ENCODE measurements at places on chromosomes 1 and 21.

DNA sequence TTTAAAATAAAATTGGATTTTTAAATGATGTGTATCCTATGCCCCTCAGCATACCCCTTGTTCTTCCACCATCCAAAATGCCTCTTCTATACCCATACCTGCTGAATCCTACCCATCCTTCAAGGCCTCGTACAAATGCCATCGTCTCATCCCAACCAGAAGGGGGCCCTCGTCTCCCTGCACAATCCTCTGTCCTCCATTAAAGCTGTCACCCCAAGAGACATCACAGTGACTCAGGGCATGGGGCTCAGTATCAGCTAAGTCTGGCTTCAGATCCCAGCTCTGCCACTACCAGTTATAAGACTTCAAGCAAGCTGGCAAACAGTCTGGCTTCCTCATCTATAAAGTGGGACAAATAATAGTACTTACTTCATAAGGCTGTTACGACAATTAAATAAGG lies 23.8 kb downstream of the IGFN1 start:
- DNase-seq: no peak

- DNase-seq: peak; percentile 41
These were observed 10.6 kb downstream of the URB1 start for GRCh38 chr21:32382108-32382644.

- DNase-seq: peak; percentile 57
These were observed 59.0 kb downstream of the RUSC1 start for GRCh38 chr1:155379631-155380090.

DNA sequence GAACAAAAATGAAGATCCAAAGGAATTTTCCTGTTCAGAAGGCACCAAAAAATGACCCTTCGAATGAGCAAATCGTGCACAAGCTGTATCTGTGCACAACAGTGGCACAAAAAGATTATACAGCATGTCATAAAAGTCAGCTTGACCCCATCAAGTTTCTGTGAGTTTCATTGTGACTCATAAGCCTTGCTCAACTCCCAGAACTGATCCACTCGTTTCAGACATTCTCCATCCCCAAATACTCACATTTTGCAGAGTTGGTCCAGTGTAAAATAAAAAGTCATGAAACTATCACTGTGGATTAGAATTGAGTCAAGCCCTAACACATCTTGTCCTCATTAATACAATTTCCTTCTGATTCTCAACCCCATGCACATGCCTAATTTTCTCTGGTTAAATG lies 174.7 kb upstream of the PKN2 start:
- no peak for DNase-seq

DNA sequence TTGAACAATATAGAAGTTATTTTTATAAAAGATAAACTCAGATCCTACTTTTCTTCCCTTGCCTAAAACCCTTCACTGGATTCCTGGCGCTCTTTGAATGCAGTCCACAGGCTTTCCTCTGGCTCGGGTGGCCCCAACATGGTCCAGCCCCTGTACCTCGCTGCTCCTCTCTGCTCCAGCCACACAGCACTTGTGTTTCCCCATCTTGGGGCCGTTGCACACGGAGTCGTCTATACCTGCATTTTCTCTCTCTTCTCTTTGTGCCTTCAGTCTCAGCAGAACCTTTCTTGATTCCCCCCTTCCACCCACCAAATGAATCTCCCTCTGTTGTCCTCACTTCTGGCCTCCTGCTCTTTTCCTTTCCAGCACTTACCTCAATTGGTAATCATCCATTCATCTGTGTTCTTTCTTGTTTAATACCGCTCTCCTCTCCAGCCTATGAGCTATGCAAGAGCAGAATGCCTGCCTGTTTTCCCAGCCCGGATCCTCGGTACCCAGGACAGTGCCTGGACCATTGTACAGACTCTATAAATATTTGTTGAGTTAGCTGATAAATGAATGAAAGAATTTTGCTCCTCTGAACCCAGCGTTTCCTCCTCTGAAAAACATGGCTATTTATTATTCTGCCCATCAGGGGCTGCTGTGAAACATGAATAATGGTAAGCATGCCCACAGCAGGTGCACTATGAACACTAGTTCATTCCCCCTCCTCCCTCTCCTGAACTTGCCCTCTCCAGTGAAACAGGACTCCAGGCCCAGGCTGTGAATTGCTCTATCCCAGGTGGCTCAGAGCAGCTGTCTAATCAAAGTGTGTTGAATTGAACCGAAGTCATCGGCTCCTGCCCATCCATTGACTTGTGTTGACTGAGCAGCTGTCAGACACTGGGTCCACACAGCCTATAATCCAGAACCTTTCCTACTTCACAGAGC lies 266.9 kb downstream of the PTPRU start:
- no peak for DNase-seq

- no peak for DNase-seq
These were observed 143.3 kb downstream of the RPS6KC1 start for GRCh38 chr1:213194383-213194782.

GRCh38 chr1:59431566-59432294 lies 134.8 kb downstream of the FGGY start:
- DNase-seq: no peak

GRCh38 chr1:184356891-184357290 lies 29.9 kb upstream of the C1orf21 start:
- no peak for DNase-seq

DNA sequence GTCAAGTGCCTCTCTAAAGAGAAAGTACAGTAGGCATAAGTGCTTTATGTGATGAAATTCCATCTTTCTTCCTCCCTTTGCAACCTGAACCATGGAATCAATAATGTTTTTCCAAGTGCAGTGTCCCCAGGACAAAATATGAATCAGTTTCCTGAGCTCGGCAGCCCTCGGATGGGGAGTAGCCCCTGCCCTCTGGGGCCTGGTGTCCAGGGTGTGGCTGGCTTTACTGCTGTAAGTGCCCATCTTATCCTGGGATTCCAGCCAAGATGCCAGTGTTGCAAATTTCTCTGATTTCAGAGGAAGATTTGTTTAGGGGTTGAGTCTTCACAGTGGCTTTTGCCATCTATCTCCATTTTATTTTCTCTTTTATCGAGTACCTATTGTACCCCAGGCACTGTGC lies 40.5 kb upstream of the SRP9 start:
- no peak for DNase-seq

GRCh38 chr1:104264521-104264920 lies 514.8 kb downstream of the AMY1C start:
- no peak for DNase-seq

DNA sequence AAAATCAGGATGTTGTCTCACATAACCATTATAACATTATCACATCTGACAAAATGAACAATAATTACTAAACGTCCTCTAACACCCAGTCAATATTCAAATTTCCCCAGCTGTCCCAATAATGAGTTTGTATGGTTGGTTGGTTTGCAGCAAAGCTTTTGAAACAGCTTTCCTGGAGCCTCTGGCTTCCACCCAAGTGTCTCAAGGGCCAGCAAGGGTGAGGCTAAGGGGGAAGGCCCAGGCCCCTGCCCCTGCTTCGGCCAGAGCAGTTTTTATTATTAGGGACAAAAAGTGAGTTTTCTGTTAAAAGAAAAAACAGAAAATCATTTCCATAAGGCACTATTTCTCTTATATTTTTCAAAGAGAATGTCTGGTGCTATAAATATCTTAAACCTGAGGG lies 19.1 kb upstream of the AVPR1B start:
- no peak for DNase-seq

DNA sequence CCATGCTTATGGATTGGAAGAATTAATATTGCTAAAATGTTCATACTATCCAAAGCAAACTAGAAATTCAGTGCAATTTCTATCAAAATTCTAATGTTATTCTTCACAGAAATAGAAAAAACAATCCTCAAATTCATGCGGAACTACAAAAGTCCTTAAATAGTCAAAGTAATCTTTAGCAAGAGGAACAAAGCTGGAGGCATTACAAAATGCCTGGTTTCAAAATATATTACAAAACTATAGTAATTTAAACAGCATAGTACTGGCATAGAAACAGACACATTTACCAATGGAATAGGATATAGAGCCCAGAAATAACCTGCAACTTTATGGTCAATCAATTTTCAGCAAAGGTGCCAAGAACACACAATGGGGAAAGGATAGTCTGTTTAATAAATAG lies 3.8 kb downstream of the CTSS start:
- DNase-seq: no peak

DNA sequence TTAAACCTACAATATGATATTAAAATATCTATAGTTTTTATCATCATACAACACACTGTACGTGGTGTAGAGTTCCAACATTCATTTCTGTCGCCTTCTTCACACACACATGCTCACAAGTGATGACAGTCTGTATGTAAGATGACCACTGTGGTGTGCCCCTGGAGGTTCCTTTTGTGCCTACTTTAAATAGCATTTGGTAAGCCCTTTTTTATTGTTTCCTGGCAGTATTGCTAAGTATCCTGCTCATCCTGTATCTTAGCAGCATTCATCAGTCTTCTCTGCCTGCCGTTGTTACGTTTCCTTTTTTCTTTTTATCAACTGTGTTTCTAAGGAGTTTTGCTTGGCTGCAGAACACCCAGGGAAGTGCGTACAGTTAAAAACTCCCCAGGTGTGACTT lies 231.4 kb downstream of the CHRM3 start:
- no peak for DNase-seq

- no peak for DNase-seq
These were observed 167.1 kb downstream of the ZBTB18 start for GRCh38 chr1:244218220-244218619.

DNA sequence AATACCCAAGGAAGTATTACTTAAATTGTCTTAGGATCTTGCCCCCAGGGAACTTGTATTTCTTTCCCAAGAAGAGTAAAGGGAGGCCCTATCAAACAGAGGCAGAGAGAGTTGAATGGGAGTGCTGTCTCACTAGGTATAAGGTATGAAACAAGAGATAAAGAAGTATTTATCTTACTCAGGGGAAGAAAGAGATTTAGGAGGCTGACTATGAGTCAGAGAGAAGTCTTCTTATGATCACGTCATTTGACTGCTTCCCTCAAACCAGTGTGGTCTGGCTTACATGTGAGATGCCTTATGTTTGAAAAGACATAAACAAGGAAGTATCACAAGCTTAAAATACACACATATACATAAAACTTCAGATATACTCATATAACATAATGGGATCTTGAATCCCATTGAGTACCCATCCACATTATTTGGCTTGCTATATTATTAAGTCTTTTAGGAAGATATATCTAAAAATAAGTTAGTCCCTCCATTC lies 29.6 kb downstream of the DUSP10 start:
- DNase-seq: peak; percentile 85

DNA sequence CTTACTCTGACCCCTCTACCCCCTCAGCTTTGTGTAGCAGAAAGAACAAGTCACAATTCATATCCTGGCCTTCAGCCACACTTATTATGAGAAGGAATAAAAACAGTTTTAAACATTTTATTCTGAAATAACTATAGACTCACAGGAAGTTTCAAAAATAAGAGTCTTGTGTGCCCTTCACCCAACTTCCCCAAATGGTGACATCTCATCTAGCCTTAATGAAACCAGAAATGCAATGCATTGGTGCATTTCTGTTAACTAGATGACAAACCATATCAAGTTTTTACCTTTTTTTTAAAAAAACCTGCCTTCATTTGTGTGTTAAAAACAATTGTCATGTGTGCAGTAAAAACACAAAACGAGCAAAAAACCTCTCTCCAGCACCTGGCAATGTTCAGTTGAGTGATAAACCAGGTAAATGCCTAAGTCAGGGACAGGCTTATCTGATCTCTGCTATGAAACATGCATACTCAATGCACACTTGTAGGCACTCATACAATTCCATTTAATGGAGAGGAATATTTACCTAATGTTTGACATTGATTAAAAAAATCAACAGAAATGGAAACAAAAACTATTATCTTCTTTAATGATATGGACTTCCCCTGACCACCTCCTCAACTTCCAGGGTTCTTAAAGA lies 51.5 kb downstream of the SH3BGR start:
- no peak for DNase-seq

DNA sequence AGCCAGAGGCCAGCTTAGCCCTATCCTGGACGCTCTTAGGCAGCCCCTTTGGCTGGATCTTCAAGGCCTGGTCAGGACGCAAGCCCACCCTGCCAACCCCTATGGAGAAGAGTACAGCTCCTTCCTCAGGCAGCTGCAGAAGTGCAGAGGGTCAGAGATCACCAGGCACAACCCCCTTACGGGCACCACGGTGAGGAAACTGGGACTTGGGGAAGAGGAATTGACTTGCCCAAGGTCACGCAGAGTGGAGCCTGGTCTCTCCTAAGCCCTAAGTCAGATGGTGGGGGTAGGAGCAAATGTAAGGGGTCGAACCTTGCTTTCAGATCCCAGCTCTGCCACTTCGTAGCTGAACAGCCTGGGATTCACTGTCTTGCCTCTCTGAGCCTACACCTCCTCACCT lies 3.7 kb downstream of the E2F2 start:
- DNase-seq: no peak

DNA sequence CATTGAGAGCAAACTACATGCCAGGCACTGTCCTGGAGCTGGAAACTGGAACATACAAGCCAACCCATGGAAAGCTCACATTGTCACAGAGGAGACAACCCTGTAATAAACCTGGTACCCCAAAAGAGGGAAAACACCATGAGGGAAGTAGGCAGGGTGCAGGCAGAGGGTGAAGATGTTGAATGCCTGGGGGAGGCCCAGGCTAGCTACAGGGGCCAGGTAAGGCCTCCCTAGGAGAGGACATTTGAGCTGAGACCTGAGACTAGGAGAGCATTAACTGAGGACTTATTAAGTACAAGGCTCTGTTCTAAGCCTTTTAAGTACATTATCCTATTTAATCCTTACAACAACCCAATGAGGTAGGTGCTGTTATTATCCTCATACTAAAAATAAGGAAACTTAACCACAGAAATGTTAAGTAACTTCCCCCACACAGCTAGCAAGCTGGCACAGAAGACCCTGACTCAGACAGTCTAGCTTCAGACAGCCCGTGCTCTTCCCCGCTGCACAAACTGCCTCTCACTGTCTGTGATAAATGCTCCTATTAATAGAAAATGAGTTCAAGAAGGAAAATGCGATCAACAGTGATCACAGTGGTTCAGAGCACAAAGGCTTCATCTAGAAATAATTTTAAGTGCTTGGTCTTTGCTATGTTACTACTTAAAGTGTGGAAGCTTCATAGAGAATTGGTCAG lies 41.8 kb downstream of the ZNF281 start:
- peak; percentile 91 for DNase-seq

DNA sequence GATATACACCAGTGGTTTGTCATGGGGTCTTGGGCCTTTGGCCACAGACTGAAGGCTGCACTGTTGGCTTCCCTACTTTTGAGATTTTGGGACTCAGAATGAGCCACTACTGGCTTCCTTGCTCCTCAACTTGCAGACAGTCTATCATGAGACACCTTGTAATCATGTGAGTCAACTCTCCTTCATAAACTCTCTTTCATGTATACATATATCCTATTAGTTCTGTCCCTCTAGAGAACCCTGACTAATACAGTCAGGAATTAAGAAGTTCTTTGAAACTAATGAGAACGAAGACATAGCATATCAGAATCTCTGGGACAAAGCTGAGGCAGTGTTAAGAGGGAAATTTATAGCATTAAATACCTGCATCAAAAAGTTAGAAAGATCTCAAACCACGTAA lies 110.8 kb downstream of the SLC5A9 start:
- no peak for DNase-seq

DNA sequence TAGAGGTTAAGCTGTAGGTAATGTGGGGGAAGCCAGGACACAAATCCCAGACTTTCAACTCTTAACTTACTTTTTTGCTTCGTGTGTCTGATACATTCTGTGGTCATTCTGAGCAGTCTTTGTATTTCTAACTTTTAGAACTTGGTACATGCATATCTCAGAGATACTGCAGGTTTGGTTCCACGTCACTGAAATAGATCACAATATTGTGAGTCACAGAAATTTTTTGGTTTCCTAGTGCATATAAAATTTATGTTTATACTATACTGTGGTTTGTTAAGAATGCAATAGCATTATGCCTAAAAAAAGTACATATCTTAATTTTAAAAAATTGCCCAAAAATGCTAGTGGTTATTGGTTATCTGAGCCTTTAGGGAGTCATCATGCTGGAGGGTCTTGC lies 3.2 kb downstream of the URB2 start:
- DNase-seq: peak; percentile 38

Measured in AG04449 (cell line).